ENCODE measurements at places on chromosomes 5 and 9.

DNA sequence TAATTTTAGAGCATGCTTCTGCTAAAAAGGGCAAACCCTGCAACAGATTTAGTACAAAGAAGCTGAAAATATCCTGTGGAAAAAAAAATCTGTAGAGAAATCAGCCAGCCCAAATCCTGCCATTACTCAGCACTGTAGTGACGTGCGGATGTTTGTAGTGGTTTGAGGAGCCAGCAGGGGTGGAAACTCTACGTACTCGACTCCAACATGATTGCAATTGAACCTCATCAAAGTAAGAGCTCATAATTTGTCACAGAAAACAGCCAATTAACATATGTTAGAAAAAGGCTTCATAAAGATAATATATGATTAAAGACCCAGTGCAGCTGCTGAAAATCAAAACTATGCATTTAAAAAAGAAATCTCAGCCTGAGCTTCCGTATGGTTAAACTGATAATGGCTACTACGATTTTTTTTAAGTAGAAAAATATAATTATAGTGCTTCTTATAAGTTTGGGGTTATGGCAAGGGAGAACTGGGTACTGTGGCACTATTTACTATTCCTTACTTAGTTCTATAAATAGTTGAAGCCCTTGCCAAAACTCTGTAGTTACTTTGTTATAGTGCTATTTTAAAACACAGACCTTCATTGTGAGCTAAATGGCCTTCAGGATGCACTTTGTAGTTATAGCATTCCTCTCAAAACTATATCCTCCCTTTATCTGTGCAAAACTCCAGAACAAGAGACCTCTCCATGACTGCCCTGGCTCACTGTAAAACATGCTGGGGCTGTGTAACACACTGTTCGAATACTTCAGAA lies 49.4 kb downstream of the MEF2C start:
- DNase-seq, result peak; percentile 27

- DNase-seq, result no peak
These were observed 5.8 kb upstream of the CCL21 start for GRCh38 chr9:34715639-34716215.

DNA sequence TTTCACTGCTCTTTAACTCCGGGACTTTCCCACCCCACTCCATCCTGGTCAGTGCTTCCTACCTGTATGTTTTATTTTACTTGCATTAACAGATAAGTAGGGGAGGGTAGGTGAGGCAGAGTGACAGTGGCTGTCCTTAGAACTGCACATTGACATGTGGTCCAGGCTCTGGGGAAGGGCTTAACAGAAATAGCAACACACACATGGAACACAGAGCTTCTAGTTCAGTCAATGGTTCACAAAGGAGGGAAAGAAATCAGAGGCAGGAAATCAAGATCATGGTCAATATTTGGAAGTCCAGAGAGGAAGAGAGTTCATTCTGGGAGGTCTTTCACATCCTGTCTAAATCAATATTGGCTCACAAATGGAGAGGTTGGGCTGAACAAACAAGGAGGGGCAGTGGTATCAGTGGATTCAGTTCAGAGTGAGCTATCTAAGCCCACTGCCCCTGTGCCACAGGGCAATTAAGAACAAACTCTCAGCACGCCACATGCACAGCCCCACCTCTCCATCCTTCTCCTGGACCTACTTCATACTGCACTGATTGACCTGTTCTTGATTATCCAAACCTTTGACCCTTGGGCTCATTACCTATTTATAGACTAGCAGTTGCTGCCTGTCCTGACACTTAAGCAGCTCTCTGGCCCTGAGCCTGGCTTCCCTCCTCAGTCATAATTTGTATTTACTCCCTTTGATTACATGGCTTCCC lies 6.2 kb upstream of the VPS13A start:
- no peak for DNase-seq

GRCh38 chr9:463455-464171 lies 248.9 kb downstream of the DOCK8 start:
- no peak for DNase-seq

DNA sequence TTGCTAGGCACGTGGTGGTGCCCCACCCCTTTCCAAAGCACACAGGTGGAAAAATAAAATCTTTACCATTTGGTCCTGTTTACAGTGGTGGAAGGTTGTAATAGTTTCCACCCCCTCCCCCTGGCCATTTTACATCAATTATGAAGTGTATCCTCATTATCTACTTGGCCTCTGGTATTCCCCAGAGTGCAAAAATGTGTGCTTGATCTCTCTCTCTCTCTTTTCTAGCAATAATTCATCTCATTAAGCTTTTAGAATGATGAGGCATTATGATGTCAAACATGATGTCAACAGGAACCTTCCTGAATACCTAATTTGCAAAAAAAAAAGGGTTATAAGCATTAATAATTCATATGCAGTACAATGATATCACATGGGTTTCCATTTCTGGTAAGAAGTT lies 3.1 kb downstream of the PDE8B start:
- no peak for DNase-seq

DNA sequence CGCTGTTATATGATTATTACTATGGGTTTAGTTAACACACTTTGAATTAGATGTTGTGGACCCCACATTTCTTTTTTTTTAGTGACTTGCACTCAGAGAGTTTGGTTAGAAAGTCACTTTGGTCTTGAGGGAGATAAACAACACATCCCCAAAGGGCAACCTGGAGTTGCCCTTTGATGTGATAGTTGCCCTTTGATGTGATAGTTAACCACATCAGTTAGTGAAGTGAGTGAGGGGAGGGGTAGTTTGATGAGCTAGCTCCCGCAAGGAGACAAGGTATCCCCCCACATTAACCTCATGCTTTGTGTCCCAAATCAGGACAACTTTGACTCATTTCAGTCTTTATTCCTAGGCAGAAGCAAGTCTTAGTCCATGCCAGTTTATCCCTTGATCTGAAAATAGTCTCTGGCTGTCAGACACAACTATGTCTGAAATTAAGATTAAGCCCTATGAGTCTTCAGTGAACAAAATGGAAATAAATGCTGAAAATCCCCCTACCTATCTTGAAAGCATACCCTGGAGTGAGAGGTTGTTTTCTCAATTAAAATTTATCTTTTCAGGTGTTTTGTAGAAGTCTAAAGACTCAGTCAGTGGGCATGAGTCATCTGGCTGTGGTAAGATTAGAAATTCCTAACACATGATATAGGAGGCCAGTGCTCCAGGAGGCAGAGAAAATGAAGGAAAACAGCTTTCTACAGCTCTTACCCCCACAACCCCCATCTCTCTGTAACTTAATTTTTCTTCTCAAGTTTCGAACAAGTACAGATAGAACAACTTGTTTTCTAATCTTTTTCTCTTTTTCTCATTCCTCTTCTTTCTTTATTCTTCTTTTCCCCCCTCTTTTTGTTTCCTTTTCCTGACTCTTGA lies 208.9 kb upstream of the DMRTA1 start:
- no peak for DNase-seq

GRCh38 chr5:63963926-63964325 lies 1.7 kb upstream of the HTR1A start:
- no peak for DNase-seq

DNA sequence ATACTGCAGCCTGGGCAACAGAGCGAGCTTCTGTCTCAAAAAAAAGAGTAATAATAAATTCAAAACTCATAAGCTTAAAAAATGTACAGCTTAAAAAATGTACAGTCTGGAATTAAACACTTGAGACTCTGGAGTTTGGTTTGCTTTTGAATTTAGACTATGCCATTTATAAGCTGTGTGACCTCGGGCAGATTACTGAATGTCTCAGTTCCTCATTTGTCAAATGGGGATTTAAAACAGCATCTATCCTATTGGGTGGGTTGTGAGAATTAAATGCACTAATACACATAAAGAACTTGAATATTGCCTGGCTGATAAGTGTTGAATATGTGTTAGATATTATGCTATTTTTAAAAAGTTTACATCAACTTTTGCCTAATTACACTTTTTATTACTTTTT lies 98.4 kb downstream of the SCAMP1 start:
- no peak for DNase-seq

DNA sequence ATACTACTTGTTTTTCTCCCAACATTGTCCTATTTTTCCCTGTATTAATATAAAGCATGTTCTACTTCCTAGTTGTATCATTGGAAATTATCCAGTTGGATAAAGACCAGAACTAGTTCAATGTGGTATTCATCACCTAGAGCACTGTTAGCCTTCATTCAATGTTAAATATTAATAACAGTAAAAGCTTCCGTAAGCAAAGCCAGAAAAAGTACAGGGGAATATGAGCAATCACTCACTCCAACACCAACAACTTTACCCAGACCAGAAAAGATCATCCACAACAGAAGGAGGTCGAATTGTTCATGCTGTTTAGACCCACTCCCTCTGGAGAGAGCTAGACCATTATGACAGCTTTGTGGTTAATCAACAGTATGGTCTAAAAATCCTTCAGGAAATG lies 728.4 kb downstream of the MAT2B start:
- DNase-seq, result no peak

DNA sequence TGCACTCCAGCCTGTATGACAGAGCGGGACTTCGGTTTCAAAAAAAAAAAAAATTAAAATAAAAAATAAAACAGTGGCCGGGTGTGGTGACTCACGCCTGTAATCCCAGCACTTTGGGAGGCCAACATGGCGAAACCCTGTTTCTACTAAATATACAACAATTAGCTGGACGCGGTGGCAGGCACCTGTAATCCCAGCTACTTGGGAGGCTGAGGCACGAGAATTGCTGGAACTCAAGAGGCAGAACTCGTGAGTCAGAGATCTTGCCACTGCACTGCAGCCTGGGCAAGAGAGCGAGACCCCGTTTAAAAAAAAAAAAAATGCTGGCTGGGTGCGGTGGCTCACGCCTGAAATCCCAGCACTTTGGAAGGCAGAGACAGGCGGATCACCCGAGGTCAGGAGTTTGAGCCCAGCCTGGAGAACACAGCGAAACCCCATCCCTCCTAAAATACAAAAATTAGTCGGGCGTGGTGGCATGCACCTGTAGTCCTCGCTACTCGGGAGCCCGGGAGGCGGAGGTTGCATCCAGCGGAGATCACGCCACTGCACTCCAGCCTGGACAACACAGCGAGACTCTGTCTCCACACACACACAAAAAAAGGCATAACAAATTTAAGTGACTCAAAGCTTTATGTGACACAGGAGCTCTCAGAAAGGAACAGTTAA lies 1.5 kb upstream of the NPM1 start:
- no peak for DNase-seq

DNA sequence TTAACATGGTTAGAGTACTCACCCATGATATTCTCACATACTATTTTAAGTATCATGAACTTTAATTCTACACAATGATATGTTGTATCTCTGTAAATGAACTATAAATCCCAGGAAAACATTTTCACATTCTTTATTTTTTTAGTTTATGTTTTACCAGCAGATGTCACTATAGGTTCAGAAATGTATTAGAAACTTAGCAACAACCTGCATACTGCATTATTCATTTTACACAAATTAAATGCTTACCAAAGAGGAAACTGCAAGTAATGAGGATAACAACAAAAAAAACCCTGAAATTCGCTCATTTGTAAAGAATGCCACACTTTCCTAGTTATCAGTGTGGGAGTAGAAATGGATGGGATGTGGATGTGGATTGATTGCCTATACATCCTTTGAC lies 217.5 kb upstream of the OTULINL start:
- DNase-seq, result peak; percentile 37

DNA sequence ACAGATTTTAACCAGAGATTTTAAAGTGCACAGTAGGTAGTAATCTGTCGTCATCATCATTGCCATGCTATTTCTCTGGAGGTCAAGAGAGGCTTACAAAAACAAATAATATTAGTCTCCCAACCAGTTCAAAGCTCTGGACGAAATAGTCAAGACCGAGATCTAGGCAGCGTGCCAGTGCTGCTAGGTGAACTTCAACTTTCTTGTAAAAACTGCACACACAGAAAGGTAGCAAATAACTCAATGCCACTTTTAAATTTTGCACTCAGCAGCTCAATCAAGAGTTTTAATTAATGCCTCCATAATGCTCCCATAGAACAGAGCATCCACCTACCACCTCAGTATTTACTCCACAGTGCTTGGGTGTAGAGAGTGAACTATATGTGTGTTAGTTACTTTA lies 656.8 kb downstream of the IRX1 start:
- no peak for DNase-seq

DNA sequence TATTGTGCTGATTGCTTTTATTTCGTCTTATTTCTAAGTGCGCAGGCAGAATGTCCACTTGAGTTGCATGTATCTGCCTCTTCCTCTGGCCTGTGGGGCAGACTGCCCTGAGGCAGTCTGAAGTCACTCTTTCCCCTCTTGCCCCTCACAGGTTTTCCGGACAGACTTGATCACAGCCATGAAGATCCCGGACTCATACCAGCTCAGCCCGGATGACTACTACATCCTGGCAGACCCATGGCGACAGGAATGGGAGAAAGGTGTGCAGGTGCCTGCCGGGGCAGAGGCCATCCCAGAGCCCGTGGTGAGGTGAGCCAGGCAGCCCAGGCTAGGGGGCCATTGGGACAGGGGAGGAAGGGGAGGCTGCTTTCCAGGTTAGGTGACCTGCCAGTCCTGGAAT lies 26.4 kb downstream of the JADE2 start:
- DNase-seq, result no peak

DNA sequence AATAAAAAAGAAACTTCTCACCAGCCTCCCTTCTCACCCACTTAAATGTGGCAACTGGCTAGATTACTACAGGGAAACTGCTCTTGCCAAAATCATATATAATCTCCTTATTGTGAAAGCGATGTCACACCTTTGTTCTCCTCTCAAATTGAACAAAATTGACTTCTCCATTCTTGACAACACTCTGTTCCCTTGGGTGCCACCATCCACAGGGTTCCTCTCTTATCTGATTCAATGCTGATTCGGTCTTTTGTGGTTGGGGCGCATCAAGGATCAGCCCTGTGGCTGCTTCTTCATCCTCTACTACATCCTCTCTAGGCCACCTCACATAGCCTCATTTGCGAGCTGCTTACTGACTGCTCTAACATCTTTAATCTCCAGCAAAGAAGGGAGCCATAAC lies 86.1 kb downstream of the EDIL3 start:
- DNase-seq, result no peak

DNA sequence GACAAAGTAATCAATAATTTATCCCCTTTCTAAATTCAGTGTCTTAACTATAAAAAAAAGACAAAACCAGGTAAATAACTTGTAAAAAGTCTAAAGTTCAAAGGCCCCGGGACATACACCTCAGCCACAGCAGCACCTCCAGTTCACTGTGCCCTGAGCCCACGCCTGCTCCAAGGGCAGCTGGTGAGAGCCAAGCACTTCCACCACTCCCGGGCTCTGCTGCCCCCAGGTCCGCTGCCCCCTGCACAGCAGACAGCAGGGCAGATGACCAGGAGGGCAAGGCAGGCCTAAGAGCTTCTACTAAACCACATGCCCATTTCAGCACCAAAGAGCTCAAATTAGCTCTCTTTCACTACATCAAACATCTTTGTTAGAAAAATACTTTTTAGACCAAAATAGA lies 91.9 kb downstream of the CAMSAP1 start:
- DNase-seq, result no peak

DNA sequence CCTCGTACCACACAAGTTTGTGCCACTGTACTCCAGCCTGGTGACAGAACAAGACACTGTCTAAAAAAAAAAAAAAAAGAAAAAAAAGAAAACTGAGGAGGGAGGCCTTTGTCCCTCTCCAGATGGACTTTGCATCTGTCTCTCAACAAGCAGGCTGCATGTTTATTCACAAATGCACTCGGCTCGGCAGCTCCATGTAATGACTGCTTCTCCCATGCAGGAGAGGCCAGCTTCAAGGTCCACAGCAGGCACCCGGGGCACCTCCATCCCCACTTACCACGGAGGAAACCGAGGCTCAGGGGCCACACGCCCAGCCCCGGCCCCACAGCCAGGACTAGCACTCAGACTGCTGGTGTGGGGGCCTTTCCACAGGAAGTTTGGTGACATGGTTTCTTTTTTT lies 13.1 kb upstream of the NCS1 start:
- no peak for DNase-seq

Measured in CD4-positive, alpha-beta memory T cell (primary cell).